ENCODE measurements at places on chromosomes 6 and 20.

GRCh38 chr20:56778765-56779195 lies 149.7 kb downstream of the TFAP2C start:
- no peak for DNase-seq

DNA sequence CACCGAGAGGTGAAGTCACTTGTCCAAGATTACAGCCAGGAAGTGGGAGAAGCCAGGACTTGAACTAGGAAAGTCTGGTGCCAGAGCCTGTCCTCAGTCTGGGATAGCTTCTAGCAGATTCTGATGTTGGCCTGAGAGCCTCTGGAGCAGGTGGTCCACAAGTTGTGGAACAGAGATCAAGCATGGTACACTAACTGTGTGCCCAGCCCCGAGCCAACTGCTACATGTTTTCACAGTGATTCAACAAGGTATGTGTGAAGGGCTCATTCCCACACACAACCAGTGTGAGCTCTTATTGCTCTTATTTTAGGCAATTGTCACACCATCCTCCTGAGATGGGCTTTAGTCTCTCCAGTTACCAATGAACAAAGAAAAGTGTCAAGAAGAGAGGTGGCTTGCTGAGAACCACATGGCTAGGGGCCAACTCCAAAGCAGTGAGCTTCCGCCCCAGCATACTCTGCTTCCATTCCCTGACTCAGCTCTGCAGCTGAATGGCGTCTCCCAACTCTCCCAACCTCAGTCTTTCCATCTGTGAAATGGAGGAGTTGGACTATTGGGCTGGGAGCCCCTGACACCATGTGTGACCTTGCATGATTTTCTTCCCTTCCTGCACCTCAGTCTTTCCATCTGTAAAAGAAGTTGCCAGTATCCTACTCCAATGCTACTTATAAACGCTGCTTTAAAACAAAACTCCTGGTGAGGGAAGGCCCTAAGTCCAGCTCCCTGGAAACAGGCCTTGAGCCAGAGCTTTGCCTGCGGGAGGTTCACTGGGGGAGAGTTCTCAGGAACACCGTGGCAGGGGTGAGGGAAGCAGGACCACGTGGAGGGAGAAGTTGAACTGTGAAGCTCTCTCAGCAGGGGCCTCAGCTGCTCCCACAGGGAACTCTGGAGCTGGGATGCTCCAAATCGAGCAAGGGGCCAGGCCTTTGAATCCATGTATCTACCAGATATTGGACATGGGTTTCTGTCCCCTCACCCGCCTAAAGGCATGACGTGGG lies 40.9 kb downstream of the CDH22 start:
- DNase-seq, result no peak

DNA sequence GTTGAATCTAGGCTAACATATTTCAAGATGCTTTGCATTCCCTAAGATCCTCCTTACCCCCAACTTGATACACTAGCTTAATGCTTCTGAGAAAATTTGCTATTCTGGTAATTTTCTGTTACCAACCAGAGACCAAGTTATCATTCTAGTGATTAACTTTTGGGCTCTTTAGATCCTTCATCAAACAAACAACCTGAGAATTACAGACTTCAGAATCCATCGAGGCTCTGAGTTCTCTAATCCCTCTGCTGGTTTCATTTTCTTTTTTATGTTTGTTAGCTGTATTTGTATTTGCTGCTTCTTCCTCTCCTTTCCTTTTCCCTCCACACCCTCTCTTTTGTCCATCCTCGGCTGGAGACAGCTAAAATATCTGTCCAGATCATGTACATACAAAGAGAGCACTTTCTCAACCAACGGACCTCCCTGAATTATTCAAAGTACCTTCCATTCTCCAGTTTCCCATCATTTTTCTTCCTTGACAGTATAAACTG lies 98.7 kb upstream of the RIPOR2 start:
- no peak for DNase-seq

DNA sequence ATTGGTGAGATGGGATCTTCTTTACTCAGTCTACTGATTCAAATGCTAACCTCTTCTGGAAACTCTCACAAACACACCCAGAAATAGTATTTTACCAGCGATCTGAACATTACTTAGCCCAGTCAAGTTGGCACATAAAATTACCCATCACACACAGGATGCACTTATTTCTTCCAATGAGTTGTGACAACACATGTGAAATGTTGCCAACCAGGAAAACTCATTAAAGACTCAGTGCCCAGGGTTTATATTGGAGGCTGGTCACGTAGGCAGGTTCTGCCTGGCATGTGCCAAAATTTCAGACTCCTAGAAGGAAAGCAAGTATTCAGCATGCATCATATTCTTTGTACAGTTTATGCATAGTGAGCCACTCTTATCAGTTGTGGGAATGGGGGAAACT lies 443.3 kb downstream of the EPM2A start:
- no peak for DNase-seq

GRCh38 chr6:154306696-154307095 lies 49.9 kb downstream of the IPCEF1 start:
- DNase-seq, result no peak

GRCh38 chr6:159174263-159174969 lies 5.2 kb downstream of the FNDC1 start:
- peak; percentile 20 for DNase-seq

GRCh38 chr20:14732996-14733395 lies 395.6 kb upstream of the FLRT3 start:
- no peak for DNase-seq

DNA sequence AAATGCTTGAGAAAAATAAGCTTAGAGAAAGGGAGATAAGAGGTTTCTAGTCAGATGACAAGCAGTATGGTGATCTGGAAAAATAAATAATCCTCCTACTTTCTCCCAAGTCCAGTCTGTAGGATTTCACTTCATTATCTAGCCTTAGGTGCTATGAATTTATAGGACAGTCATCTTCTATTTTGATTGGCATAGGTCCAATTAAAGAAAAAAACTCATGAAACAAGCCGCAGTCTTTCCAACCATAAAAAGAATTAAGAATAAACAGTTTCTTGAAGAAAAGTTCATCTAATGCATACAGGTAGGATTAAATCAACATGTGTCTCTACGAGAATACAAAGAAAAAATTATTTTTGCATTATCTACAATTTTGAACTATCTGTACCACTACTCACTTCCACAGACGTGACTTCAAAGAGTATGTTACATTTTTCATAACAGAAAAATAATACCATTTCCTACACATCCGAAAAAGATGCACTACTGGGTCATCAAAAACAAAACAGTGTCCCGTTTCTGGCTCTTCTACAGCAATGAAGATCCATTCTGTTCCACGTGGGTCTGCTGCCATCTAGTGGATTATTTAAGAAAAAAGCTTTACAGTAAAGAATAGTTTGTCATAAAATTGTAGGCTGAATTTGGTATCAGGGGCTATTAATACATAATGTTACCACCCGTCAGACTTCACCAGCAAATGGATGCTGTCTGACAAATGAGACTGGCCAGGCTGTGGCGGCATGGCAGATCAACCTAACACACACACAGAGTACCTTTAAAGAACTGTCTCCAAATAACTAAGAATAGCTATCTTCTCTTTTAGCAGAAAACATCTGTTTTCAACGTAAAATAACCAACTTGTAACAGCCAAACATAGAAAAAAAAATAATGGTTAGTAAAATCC lies 28.9 kb downstream of the STX7 start:
- no peak for DNase-seq

- no peak for DNase-seq
Observed at GRCh38 chr20:13554076-13554475, 84.7 kb downstream of the TASP1 start.

- DNase-seq, result no peak
Observed at GRCh38 chr6:91299544-91300491, 712.9 kb upstream of the MAP3K7 start.

- DNase-seq, result no peak
Observed at GRCh38 chr20:9117548-9117947, 48.7 kb downstream of the PLCB4 start.

GRCh38 chr6:138485586-138486248 lies 13.6 kb downstream of the NHSL1 start:
- no peak for DNase-seq

DNA sequence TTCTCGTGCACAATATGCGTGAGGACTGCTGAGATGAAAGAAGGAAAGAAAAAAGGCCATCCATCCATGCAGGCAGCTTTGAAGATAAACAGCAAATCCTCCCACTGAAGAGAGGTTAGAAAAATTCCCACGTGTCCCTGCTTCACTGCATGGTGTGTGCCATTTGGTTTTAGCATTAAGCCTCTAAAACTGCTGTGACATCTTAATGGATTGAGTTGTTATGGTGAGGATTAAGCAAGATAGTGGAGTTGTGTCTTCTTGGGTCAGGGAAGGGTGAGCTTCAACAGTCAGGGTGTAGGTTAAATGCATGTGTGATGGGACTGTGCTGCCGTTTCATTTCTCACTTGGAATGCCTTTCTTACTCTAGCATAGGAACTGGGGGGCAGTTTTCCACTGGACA lies 50.5 kb downstream of the ZNF831 start:
- DNase-seq, result no peak

- no peak for DNase-seq
Observed at GRCh38 chr6:111274593-111275217, 187.4 kb downstream of the SLC16A10 start.

DNA sequence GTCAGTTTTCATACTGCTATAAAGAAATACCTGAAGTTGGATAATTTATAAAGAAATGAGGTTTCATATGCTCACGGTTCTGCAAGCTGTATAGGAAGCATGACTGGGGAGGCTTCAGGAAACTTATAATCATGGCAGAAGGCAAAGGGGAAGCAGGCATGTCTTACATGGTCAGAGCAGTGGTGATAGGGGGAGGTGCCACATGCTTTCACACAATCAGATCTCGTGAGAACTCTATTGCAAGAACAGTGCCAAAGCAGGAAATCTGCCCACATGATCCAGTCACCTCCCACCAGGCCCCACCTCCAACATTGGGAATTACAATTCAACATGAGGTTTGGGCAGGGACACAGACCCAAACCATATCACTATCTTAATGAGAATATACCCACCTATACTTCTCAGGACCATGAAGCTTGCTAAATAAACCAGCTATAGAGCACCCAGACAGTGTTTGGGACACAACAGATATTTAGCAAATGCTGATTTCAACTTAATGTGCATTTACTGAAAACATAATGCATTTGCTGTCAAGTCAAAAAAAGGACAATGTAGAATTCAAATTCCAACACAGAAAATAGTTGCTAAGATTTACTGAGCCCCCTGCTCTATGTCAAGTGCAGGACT lies 63.8 kb downstream of the TNFRSF21 start:
- no peak for DNase-seq

DNA sequence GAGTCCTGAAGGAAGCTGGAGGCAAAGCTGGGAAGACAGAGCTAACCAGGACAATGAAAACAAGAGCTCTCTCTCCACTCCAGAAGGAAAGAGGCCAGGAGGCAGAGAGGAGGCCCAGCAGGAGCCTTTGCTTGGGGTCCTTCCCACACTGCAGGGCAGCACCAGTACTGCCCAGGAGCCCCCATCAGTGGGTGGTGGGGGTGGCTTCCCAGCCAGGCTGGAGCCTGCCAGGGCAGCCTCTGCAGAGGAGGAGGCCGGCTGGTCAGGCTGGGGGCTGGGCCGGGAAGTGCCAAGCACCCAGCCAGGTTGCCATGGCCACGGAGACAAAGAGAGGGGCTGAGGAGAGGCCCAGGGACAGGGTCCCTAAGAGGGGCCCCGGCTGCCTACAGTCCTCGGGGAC lies 33.4 kb downstream of the PREX1 start:
- no peak for DNase-seq

DNA sequence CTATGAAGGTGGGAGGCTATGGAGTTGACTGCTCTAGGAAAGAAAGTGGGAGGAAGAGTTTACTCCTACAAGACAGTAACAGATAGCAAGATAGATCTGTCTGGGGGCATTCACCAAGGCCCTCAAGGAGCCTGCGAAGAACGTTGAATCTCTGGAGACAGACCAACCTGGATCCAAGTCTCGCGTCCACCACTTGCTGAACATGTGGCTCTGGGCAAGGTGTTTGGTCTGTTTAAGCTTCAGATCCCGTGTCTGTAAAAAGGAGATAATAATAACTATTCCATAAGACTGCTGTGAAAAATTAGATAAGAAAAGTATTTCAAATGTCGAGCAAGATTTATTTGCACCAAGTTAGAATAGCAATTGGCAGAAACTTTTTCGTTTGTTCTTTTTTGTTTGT lies 8.1 kb upstream of the EEF1A1 start:
- no peak for DNase-seq

GRCh38 chr6:129026601-129027000 lies 143.7 kb downstream of the LAMA2 start:
- no peak for DNase-seq

DNA sequence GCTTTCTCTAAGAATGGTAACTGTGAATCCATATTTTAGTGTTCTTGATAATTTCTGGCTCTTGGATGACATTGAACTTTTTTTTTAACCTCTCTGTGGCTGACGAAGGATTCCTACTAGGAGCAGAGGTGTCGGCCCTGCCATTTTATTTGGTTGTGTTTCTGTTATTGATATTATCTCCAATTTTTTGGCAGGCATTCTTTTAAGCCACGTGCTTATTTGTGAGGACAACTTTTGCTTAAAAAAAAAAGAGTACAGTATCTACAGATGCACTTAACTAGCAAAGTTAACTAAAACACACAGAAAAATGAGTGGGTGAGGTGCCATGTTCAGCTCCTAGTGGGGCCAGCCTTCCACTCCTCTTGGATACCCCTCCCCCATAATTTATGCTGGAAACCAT lies 1.1 kb downstream of the FANCE start:
- no peak for DNase-seq

- peak; percentile 82 for DNase-seq
Observed at GRCh38 chr6:26045065-26045927, 41.9 kb upstream of the HFE start.

- DNase-seq, result no peak
Observed at GRCh38 chr6:99031957-99032356, 84.2 kb upstream of the FBXL4 start.
